ENCODE measurements at places on chromosomes 13 and 19.

DNA sequence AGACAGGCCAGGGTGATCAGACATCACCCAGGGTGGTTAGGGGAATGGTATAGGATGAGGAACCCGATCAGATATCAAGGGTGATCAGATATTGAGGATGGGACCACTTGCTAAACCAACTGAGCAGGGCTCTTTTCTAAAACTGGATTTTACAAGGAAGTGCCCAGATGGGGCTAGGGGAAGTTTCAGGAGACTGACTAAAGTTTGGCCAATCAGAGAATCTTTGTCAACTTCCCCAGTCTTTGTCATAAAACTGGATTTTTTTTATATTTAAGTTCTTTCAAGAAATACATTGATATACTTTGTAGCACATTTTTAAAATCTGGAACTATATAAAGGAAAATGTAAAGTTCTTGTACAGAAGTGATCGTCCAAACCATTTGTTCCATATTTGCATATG, 30.5 kb upstream of the DLEU7 start:
- no peak for DNase-seq

- DNase-seq = no peak
Observed at GRCh38 chr19:10736916-10737551, 19.2 kb downstream of the DNM2 start.

GRCh38 chr13:103153466-103153865, 87.2 kb upstream of the SLC10A2 start:
- DNase-seq = no peak

DNA sequence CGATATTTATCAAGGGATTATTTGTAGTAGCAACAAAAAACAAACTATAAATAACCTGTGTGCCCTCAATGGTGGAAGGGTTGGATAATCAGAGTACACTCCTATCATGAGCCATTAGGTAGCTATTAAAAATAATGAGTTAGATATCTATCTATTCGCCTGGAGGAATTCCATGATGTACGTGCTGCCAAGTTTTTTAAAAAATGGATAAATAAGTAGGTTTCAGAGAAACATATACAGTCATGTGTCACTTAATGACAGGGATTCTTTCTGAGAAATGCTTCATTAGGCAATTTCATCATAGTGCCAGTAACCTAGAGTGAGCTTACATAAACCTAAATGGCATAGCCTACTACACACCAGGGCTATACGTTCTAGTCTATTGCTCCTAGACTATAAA, 6.2 kb upstream of the OR1I1 start:
- no peak for DNase-seq

GRCh38 chr19:38559428-38560401, 58.0 kb downstream of the MAP4K1 start:
- peak; percentile 65 for DNase-seq

GRCh38 chr13:39418424-39418823, 184.6 kb downstream of the LHFPL6 start:
- no peak for DNase-seq

DNA sequence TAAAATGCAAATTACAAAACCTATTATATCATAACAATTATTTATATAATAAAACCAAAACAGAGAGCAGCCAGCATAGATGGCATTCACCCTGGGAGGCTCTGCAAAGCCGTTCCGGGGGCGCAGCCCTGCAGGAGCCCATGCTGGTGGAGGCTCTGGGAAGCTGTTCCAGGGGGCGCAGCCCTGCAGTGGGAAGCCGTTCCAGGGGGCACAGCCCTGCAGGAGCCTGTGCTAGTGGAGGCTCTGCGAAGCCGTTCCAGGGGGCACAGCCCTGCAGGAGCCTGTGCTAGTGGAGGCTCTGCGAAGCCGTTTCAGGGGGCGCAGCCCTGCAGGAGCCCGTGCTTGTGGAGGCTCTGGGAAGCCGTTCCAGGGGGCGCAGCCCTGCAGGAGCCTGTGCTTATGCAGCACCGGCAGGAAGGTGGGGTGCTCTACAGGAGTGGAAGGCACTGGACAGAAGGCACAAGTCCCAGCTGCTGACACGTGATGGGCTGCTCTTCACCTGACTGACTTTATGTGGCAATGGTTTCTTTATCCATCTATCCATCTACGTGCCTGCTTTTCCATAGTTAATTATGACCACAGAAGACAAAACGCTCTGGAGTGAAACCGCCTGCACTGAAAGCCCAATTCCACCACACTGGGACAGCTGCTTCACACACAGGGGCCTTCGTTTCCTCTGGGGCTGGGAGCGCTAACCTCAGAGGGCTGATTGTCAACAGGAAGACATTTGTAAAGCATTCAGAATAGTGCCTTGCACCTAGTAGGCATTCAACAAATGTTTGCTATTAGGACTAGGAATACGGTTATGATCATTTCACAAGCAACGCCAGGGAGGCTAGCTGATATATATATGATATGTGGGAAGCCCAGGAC, 23.7 kb downstream of the PCID2 start:
- no peak for DNase-seq

DNA sequence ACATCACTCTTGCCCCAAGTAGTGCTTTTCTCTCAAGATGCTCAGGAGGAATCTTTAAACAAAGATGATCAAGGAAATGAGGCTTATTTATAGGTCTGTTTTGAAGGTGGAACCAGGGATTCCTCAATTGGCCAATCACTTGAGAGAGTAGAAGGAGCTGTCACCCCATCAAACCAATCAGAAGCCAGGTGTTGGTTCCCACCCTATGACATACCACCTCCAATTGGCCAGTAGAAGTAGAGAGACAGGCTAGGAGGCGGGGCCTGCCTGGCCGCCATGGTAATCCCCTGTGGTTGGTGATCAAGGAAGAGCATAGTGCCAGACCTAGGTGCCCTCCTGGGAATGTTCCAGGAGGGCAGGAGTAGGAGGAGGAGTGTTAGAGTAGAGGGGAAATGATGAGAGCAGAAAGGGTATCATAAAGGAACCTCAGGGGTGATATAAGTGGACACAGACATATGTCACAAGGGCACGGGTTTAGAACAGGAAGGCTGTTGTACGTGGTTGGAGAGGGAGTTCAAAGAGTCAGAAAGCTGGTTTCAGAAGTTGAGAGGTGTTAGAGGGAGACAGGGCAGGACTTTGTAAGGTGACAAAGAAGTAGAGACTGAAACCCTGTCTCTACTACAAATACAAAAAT, 10.5 kb downstream of the PMIS2 start:
- no peak for DNase-seq

GRCh38 chr13:20652946-20653345, 50.6 kb upstream of the IL17D start:
- DNase-seq = no peak

GRCh38 chr19:33161201-33161600, 29.3 kb downstream of the WDR88 start:
- no peak for DNase-seq

GRCh38 chr13:51801631-51802099, 2.3 kb downstream of the DHRS12 start:
- DNase-seq = peak; percentile 30

DNA sequence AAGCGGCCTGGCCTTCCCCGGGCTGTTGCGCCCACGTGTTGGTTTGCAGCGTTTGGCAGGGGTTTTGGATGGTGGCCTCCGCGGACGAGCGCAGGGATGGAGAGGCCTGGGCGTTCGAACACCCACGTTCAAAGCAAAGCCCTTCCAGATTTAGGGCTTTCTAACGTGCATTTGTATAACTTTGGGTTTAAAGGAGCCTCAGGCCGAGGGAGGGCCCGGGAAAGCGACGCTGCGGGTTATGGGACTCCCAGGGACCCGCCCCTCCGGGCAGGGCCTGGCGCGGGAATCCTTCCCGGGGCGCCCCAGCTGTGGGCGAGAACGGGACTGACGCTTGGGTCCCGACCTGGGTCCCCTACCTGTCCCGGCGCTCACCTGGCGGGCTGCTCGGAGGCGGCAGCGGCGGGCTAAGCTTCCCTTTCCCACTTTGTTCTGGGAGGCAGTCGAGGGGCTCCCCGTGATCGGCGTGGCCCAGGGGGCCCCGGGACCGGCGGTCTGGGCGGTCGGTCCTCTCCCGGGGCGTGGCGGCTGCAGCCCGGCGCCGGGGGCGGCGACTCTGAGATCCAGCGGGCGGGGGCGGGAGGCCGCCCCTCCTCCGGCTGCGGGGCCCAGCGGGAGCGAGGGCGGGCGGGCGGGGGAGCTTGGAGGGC, at the start of gene FBXO17:
Gene FBXO17, minus strand, starts transcription at position 529 of the 647 bp plus-strand sequence. CDS start 25,423 bp downstream, outside the sequence.
- peak; percentile 73 for DNase-seq

GRCh38 chr19:29113838-29114237, 99.1 kb downstream of the UQCRFS1 start:
- DNase-seq = no peak

DNA sequence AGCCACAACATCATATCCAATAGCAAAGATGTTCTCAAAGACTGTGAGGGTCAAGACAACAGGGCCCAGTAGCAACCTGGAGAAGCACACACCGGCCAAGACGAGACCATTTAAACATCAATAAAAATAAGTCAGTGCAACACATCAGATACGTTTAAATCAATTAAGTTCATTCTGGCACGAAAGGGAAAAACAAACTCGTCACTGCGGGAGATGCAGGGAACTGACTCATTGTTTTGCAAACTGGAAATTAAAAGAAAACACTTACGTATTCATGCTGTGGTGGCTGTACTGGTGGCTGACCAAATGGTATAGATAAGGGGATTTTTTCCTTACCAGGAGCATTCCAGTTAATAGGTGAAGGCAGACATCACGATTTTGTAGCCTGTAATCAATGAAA, 26.3 kb upstream of the SLC15A1 start:
- DNase-seq = no peak

DNA sequence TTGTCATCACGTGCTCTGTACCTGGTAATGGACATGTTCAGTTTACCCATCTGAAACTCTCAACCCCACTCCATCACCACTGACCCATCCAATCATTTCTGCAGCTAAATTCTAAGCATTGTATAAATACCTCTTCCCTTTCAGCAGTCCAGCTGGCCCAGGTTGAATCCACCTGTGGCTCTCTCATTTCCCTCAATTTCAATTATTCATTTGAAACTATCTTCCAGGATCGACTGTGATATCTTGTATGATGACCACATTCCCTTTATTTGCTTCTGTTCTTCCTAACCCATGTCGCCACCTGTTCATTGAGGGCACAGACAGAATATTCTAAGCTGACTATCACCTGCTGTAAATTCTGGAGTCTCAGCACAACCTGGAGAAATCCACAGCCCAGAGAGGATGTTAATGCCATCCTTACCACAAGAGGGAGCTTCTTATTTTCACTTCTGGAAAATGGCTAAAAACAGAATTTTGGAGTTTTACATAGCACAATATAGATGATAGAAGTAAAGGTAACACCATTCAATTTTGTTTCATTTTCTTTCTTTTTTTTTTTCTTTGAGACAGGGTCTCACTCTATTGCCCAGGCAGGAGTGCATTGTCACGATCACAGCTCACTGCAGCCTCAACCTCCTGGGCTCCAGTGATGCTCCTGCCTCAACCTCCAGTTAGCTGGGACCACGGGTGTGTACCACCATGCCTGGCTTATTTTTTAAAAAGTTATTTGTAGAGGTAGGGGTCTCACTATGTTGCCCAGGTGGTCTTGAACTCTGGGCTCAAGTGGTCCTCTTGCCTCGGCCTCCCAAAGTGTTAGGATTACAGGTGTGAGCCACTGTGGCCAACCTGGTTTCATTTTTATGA, 38.6 kb downstream of the ZNF823 start:
- peak; percentile 16 for DNase-seq

DNA sequence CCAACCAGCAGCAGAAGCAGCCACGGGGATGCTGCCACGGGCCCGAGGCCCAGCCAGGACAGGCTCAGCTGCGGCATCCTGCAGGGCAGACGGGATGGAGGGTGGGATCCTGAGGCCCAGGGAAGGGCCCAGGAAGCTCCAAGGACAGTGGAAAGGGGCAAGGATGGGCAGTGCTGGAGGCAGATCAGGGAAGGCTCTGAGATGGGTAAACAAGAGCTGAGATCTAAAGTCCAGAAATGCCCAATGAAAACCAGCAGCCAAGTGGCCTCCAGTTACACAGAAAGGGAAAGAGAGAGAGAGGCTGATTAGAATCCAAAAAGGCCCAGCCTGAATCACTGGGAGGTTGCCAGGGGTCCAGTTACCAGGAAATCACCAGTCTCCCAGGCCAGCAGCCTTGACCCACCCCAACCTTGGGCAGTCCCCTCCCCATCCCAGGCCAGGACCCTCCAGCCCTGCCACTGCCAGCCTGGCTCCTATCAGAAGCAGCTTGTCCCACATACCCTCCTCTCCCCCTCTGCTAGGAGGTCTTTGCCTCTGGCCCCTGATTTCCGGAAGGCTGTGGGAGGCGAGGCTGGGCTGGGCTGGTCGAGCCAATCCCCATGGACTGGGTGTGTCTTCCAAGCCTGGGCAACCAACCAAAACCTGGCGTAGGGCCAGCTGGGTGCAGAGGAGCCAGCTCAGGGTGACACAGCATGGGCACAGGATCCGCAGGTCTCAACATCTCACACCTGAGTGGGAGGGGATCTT, at the start of gene CYP4F11:
Gene CYP4F11, minus strand, starts transcription at position 198 of the 747 bp plus-strand sequence. Its CDS starts 121 bp downstream, at position 77.
- no peak for DNase-seq

GRCh38 chr13:40197936-40198595, 468.4 kb downstream of the FOXO1 start:
- no peak for DNase-seq

DNA sequence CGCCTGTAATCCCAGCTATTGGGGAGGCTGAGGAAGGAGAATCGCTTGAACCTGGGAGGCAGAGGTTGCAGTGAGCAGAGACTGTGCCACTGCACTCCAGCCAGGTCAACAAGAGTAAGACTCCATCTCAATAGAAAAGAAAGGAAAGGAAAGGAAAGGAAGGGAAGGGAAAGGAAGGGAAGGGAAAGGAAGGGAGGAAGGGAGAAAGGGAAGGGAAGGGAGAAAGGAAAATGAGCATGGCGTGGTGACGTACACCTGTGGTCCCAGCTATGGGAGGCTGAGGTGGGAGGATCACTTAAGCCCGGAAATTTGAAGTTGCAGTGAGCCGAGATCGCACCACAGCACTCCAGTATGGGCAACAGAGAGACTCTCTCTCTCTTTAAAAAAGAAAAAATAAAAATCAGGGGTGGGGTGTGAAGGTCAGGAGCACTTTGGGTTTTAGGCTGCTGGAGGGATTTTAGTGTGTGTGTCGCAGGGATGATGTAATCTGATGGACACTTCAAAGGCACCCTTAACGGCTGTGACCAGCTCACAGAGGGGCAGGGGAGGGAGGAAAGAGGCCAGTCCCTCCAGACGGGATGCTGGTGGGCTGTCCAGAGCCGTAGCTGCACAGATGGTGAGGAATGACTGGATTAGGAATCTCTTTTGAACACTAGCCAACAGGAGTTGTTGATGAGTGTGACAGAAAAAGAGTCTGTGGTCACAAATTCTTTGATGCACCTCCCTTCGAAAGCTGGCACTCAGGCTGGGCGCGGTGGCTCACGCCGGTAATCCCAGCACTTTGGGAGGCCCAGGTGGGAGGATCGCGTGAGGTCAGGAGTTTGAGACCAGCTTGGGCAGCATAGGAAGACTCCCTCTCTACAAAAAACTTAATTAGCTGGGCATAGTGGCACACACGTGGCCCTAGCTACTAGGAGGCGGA, 27.6 kb downstream of the TMPRSS9 start:
- DNase-seq = no peak

DNA sequence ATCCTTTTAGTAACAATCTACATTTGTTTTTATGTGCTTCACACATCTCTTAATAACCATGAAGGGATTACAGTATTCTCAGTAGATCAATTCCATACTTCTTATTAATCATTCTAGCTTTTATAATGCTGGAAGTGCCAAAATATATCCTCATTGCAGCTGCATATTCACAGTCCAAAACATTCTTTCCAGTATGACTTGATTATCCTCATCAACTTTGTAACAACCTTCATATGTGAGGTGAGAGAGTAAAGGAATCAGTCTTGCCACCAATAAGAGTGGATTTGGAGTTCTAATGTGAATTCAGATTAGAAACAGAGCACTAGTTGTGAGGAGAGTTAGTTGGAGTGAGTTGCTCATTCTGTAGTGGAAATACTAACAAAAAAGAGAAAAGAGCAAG, 208.0 kb upstream of the SPRY2 start:
- no peak for DNase-seq

GRCh38 chr13:112771139-112771876, 81.5 kb downstream of the ATP11A start:
- no peak for DNase-seq

Measured in ACHN (cell line).